ACHN (cell line): ENCODE measurements at places on chromosomes 6 and 20.
A peak's percentile ranks its signal among the peaks of the same experiment; 100 is the strongest.

DNA sequence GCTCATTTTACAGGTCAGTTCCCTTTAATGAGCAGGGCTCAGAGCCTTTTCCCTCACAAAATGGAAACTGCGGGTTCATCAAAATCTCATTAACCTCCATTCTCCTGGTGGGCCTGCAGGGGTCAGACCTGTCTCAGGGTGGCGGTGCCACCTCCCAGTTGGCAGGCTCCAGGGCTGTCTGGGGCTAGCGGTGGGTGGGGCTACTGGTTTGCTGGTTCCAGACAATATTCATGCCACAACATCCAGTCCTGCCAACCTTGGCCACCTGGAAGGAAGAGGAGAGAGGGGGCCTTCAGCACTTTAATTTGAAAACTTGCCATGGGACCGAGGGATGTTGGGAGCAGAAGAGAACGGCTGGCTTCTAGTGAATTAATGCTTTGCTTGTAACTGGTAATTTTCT, 41.9 kb upstream of the CTNNBL1 start:
- DNase-seq = no peak

- DNase-seq = no peak
These were observed 82.1 kb downstream of the PHIP start for GRCh38 chr6:78995946-78996345.

GRCh38 chr20:18663932-18664331, 76.1 kb downstream of the DTD1 start:
- peak; percentile 2 for DNase-seq

DNA sequence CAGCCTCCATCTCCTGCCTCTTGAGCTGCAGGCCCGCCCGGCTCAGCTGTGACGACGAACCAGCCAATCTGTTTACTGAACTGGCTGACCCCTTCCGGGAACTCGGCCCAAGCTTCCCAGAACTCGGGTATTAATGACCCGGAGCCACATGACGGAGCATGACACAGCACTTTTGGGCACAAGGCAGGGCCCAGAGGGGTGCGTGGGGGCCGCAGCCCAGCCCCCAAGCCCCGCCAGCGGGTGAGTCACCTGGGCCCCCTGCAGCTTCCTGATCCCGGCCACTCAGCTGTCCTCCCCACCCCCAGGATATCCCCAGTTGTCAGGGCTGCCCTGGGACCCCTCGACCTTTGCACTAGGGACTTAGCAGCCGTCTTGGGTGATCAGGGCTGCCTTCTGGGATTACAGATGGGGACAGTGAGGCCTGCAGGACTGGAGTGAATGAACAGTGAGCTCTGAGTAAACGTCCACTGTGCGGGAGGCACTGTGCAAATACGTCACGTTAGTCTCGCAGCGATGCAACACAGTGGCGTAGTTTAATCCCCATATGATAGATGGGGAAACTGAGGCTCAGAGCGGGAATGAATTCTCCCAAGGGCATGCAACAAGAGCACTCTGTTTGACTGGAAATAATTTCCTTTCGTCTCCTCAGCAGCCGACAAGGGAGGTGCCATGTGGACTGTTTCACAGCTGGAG, 102.1 kb downstream of the CEBPB start:
- peak; percentile 44 for DNase-seq

DNA sequence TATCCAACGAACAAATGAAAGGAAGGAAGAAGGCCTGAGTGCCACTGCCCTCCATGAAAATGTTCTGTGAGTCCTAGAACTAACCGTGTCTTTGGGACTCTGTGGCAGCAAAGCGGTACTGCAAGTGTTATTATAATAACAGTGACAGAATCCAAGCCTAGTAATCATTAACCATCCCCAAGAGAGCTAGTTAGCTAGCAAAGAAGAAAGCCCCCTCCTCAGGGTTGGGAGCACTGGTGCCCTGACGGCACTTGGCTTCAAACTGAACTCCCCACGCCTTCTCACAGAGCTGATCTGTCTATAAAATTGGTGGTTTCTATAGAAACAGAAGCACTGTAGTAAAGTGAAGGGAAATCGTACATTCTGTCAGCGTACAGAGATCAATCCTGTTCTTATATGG, 239.8 kb downstream of the PTPRT start:
- DNase-seq = no peak

DNA sequence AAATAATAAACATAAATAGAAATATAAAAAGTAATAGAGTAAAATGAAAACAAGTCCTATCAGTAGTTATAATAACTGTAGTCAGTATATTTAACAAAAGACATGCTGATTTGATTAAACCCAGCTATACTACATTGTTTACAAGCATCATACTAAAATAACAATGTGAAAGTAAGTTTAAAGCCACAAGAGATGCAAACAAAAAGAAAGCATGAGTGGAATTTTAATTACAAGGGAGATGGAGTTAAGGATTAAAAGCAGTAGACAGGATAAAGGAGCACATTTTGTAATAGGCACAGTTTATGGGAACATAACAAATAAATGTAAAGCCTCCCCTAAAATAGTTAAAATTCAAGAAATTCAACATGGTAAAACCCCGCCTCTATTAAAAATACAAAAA, 41.5 kb downstream of the SENP6 start:
- DNase-seq = no peak

- no peak for DNase-seq
These were observed 249.5 kb downstream of the SOX4 start for GRCh38 chr6:21842875-21843645.

GRCh38 chr20:13140775-13141174, 80.3 kb upstream of the ISM1 start:
- no peak for DNase-seq

GRCh38 chr20:63540417-63541186, 3.4 kb upstream of the PTK6 start:
- no peak for DNase-seq
